Activated CD8-positive, alpha-beta memory T cell treated with anti-CD3 and anti-CD28 coated beads for 4 hours (primary cell): ENCODE measurements at places on chromosomes 7 and 10.

GRCh38 chr10:86630079-86630478, 24.3 kb upstream of the OPN4 start:
- no peak for DNase-seq

DNA sequence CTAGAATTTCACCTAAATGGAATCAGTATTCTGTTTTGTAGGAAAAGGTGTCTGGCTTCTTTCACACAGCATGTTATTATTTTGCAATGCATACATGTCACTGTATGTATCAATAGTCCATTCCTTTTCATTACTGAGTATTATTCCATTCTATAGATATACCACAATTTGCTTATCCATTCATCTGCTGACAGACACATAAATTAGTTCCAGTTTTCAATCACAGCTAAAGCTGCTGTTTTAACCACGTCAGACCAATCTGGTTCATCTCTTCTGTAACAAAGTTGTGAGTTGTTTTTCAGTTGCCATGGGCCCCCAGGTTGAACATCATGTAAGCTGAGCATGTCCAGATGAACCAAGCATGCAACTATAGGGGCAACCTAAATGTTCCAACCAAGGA, 282.1 kb upstream of the MKLN1 start:
- no peak for DNase-seq

- no peak for DNase-seq
Observed at GRCh38 chr7:107854989-107855388, 36.0 kb upstream of the DLD start.

GRCh38 chr7:95396136-95397032, at the start of gene PON3:
Gene PON3, minus strand, starts transcription at chr7:95396375. Its CDS starts 25 bp downstream, at chr7:95396350.
- DNase-seq: no peak

- DNase-seq: no peak
Observed at GRCh38 chr10:30383356-30383755, 34.3 kb upstream of the MTPAP start.

GRCh38 chr10:102455893-102456471, 4.6 kb upstream of the C10orf95 start:
- DNase-seq: no peak

- DNase-seq: no peak
Observed at GRCh38 chr10:93963434-93963833, 30.3 kb upstream of the PLCE1 start.

DNA sequence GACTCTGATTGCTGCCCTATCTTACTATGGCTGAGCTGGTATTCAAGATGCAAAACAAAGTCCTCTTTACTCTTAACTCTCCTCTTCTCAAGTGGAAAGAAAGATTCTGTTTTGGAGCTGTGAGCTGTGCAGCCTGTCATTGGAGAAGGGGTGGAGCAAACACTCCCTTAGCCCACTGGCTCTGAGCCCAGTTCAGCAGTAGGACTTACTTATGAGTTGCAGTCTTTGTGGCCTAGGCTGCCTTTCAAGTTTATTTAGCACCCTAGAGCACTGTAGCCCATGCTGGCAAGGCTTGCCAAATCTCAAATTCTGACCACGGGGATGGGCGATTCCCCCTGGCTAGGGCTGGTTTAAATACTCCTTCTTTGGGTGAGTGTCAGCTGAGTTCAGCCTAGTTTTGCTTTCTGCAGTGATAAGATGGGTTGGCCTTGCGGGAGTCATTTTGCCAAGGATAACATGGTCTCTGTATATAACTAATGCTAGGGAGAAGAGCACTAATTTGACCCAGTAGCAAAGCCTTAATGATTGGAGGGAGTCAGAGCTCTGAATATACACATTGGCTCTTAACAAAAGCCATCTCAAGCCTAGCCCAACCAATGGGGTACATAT, 110.2 kb downstream of the MYO3A start:
- DNase-seq: no peak

- no peak for DNase-seq
Observed at GRCh38 chr7:84117304-84117703, 77.3 kb downstream of the SEMA3A start.

- no peak for DNase-seq
Observed at GRCh38 chr10:18859659-18860058, 188.9 kb upstream of the MALRD1 start.

DNA sequence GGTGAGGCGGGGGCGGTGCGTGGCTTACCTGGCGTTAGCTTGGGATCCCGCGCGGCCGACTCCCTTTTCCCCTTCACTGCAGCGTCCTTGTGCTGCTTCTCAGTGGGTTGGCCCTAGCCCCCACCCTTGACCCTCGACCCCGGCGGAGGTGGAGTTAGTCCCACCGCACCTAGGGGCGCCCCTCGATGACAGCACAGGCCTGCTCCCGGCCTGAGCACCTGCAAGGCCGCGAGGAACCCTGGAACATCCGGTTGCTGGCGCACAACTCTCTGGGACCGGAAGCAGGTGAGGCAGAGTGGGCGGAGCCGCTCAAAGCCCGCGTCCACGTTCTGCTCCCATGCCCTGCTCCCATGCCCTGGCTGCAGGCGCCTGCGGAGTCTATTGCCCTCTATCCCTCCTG, 266.9 kb downstream of the USP6NL start:
- DNase-seq: no peak

- DNase-seq: no peak
Observed at GRCh38 chr10:33630761-33631160, 296.3 kb upstream of the NRP1 start.

DNA sequence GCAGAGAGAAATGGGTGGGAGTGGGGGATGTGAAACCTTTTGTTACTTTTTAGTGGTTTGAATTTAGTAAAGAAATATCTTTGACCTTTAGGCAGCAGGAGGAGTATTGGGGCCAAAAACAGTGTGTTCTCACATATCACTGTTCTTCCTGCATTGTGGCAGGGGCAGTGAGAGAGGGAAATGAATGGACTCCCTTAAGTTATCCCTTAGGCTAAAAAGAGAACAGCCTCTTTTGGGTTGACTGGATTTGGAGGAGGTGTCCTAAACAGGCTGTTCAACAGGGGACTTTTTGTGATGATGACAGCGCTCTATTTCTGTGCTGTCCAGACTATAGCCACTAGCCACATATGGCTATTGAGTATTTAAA, 22.3 kb downstream of the ZNF775 start:
- DNase-seq: no peak
